ENCODE measurements at places on chromosomes 2 and 18.

DNA sequence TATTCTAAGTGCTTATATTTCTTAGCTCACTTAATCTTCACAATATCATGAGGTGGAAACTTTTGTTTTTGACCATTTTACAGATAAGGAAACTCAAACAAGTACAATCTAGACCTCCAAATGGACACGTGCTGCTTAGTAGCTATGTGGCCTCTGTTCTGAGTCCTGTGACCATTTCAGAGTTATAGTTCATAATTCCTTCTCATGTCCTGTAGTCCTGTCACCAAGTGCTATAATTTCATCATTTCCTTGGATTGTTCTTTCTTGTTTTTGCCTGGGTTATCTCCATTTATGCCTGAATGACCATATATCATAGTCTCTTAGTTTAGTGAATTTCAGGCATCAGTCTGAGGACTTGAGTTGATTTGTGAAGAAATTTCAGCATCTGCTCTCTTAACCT lies 91.7 kb downstream of the NUP35 start:
- no peak for DNase-seq

DNA sequence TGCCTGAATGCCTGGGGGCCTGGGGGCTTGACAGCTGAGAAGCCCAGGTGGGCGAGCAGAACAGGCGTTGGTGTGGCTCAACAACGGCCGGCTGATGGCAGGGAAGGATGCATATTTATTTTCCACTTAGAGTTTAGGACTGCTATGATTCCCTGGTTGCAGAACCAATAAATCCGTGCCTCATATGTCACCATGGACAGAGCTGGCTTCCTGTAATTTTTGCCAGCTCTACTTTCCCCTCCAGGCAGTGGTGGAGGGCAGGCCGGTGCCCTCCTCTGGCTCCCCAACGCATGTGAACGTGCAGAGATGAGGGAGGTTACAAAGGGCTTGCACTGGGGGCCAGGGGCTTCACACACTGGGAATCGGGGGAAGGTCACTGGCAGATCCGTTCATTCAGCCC lies 18.2 kb downstream of the SAG start:
- no peak for DNase-seq

GRCh38 chr2:74102516-74102915 lies 45.2 kb downstream of the BOLA3 start:
- DNase-seq = no peak

DNA sequence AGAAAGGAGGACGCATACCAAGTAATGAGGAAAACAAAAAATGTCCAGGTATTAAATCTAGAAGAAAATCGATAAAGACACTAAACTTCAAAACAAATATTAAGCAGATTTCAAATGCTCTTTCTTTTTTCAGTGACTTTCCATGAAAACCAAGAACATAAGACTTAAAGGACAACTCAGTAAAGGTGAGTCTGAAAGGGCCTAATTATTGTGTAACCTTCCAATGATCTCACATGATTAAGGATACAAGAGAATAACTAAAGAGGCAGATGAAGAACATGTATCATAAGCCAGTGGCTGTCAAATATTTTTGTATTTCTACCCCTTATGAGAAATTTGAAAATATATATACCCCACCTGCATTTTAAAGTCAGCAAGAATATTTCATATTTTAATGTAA lies 30.7 kb downstream of the MBD2 start:
- DNase-seq = no peak

GRCh38 chr2:97983698-97984097 lies 12.1 kb downstream of the TMEM131 start:
- no peak for DNase-seq

Measured in AG20443 (cell line).